ENCODE measurements at places on chromosomes 2 and 18. TPM values are rescaled to one million over a fixed set of nuclear protein-coding genes. Genes with fewer than 3 reads are reported as not detected.

COL3A1 gene
- polyA plus RNA-seq, result not detected

DNA sequence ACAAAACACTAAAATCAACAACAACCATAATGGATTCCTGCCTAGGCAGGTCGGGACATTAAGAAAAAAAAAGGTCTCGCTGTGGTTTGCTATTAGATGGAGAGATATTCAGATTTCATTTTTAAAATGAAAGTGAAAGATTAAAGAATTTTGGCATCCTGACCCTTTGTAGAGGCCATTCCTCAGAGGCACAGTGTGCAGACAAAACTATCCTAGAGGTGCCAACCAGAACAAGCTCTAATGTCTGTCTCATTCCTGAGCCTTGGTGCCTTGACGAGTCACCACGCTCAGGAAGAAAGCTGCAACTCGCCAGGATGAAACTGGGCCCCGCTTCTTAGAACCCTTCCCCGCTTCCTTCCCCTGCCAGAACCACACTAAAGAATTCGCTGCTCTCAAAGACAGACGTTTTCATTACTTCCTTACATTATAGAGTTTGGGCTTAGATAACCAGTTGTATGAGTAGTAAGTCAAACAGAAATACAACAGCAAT is 156.0 kb downstream of the TGIF1 start:
- H3K4me3 ChIP-seq, result peak overlapping the region; percentile 82
- H3K27me3 ChIP-seq, result no peaks in the 10 kb centered on the region
- H3K36me3 ChIP-seq, result no peaks in the 10 kb centered on the region
- H3K27ac ChIP-seq, result peak overlapping the region; percentile 83

DNA sequence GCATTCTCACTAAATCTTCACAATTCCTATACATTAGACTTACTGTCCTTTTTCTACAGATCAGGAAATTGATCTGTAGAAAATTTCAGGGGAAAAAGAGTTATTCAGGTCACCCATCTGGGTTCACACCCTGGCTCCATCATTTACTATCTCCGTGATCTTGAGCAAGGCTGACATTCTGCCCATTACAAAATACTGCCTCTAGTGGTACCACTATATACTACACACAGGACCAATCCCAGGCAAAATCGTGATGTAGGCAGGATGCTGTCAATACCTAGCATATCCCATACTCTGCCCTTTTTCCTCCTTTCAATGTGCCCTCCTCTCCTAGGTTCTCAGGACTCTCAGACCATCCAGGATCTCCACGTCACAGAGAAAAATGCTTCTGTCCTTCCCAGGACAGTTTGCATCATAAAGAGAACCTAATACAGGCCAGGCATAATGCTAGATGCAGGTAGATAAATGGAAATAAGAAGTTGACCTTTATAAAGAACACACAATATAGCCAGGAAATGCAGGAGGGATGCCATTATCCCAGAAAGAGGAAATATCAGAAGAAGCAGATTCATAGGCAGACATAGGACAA is 101.9 kb downstream of the CDH20 start:
- no peak for DNase-seq
- H3K4me3 ChIP-seq, result no peak overlapping the region
- no peaks in the 10 kb centered on the region for H3K36me3 ChIP-seq
- H3K27me3 ChIP-seq, result no peaks in the 10 kb centered on the region
- no peaks in the 10 kb centered on the region for H3K4me1 ChIP-seq

CMPK2 gene
- 17.0 TPM for polyA plus RNA-seq

DAW1 gene
- polyA plus RNA-seq, result not detected

RAPH1 gene
- 3.5 TPM for polyA plus RNA-seq

TRABD2A gene
- 0.97 TPM for polyA plus RNA-seq

PTH2R gene
- 0.04 TPM for polyA plus RNA-seq

DNA sequence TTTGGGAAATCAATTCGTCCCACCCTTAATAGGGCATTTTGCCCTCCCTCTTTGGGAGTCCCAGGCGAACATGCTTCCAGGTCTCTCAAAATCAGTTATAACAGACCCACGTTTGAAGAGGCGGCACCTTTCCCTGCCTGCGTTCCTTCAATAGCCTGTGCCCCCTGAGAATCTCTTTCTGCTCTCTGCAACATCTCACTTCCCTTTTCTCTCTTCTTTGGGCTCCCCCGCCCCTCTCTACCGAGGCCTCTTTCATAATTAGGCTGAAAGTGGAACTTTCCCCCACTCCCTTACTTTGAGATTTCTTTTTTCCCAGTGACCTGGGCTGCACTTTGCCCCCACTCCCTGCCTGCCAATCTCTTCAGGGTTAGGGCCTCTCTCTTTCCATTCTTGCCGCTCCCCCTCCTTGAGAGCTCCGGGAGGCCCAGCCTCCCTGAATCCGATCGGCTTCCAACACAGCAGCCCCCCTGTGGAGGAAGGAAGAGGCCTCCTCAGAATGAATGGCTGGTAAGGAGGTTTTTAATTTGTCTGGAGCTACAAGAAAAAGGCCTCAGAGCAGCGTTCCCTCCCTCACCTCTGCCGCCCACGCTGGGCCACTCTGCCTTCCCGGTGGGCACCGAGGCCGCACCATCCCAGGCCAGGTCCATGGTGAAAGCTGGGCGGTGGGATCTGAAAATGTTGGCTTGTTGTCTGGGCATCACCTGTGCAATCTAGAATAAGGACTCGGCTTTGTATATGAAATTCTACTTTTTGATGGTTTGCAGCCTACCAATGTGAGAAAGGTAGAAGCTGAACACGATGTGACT is 162.6 kb upstream of the SIX3 start:
- H3K27ac ChIP-seq, result no peak overlapping the region
- peak overlapping the region; percentile 22 for H3K4me3 ChIP-seq
- H3K36me3 ChIP-seq, result no peaks in the 10 kb centered on the region
- H3K4me1 ChIP-seq, result peaks cover 21% of the 10 kb centered on the region

MXD1 gene
- 122 TPM for polyA plus RNA-seq

GRCh38 chr2:168231609-168232241 is 15.7 kb downstream of the STK39 start:
- H3K27ac ChIP-seq, result no peak overlapping the region
- H3K36me3 ChIP-seq, result peaks cover 21% of the 10 kb centered on the region
- no peak overlapping the region for H3K4me3 ChIP-seq
- DNase-seq, result no peak
- H3K4me1 ChIP-seq, result no peaks in the 10 kb centered on the region

MEP1B gene
- not detected for polyA plus RNA-seq

DNA sequence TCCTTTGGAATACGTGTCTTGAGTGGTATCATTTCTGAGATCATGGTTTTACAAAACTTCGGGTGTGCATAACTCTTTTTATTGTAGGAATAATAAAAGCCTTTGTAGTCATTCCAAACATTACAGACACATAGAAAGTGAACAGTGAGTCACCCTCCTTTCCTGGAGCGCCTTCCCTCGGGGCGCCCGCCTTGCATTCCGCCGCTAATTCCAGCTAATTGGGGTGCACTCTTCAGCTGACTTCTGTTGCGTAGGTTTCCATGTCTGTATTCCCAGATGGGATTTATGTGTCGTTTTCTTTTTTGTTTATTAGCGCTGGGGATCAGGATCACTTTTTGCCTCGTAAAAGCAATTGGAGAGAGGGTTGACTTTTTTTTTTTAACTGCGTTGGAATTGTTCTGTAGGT is 18.7 kb downstream of the SH3BP4 start:
- no peak overlapping the region for H3K4me3 ChIP-seq
- H3K27me3 ChIP-seq, result no peaks in the 10 kb centered on the region
- H3K36me3 ChIP-seq, result no peaks in the 10 kb centered on the region
- H3K4me1 ChIP-seq, result peaks cover 4% of the 10 kb centered on the region
- H3K27ac ChIP-seq, result no peak overlapping the region

SLC8A1 gene
- 16.9 TPM for polyA plus RNA-seq

DNA sequence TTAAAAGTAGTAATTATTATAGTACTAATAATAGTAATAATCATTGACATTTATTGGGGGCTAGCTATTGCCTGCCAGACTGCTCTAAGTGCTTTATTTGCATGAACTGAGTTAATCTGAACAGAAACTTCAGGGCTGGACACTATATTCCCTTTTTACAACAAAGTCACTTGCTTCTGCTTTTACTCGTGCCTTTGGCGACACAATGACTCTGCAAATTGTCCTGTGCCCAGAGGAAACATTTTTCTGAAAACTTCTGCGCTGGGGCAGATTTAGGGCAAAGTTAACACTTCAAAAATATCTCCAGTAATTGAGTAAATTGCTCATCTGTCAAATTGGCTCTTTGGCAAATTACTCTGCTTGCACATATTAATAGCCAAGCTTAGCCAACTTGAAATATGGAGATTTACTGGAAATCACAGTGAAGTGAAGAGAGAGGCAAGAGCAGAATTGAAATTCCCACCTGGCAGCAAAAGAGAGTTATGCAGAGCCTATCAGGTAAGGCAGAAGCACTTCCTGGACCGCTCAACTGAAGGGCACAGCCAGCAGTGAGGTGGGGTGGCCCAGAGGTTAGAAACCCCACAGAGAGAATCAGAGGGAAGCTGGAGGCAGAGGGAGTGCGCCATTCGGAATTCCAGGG is 36.3 kb downstream of the BMP10 start:
- H3K27me3 ChIP-seq, result no peaks in the 10 kb centered on the region
- H3K4me1 ChIP-seq, result peaks cover 75% of the 10 kb centered on the region
- no peaks in the 10 kb centered on the region for H3K36me3 ChIP-seq
- peak; percentile 66 for DNase-seq
- H3K4me3 ChIP-seq, result no peak overlapping the region

GRCh38 chr2:108129636-108130035 is 110.1 kb upstream of the SULT1C3 start:
- H3K4me3 ChIP-seq, result no peak overlapping the region
- H3K36me3 ChIP-seq, result no peaks in the 10 kb centered on the region
- no peaks in the 10 kb centered on the region for H3K4me1 ChIP-seq

ZNF396 gene
- 0.36 TPM for polyA plus RNA-seq

GRCh38 chr2:217218269-217219163 is 358.7 kb upstream of the TNP1 start:
- H3K36me3 ChIP-seq, result no peaks in the 10 kb centered on the region
- H3K27me3 ChIP-seq, result peaks cover 70% of the 10 kb centered on the region
- DNase-seq, result peak; percentile 50

GRCh38 chr2:47054868-47055267 is 100.2 kb downstream of the STPG4 start:
- peak overlapping the region; percentile 99 for H3K27ac ChIP-seq
- H3K36me3 ChIP-seq, result peaks cover 63% of the 10 kb centered on the region

GRCh38 chr2:212842544-212843185 is 304.1 kb upstream of the ERBB4 start:
- no peak overlapping the region for H3K27ac ChIP-seq
- no peak overlapping the region for H3K4me3 ChIP-seq
- H3K27me3 ChIP-seq, result no peaks in the 10 kb centered on the region

CTDP1 gene
- polyA plus RNA-seq, result 9.1 TPM

DNA sequence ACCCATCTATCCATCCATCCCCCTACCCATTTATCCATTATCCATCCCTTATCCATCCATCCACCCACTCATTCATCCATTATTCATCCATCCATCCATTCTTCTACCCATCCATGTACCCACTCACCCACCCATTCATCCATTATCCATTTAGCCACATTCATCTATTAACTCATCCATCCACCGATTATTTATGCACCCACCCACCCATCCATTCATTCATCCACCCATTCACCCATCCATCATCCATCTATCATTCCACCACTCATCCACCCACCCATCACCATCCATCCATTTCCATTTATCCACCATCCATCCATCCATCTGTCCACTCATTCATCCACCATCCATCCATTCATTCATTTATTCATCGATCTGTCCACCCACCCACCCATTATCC is 137.4 kb upstream of the CTDP1 start:
- no peak overlapping the region for H3K4me3 ChIP-seq
- H3K4me1 ChIP-seq, result no peaks in the 10 kb centered on the region
- H3K27me3 ChIP-seq, result no peaks in the 10 kb centered on the region
- H3K27ac ChIP-seq, result no peak overlapping the region
- no peak for DNase-seq

MDH1B gene
- polyA plus RNA-seq, result not detected

GRCh38 chr2:189685540-189686229 is 11.2 kb downstream of the ANKAR start:
- H3K27ac ChIP-seq, result no peak overlapping the region
- no peak overlapping the region for H3K4me3 ChIP-seq
- H3K4me1 ChIP-seq, result no peaks in the 10 kb centered on the region
- DNase-seq, result no peak

Measured in CD14-positive monocyte (primary cell).